NCI-H2081 treated with DMSO at 0.1 percent for 48 hours (cell line): ENCODE measurements at places on chromosomes 16 and 17.
A peak's percentile ranks its signal among the peaks of the same experiment; 100 is the strongest.

DNA sequence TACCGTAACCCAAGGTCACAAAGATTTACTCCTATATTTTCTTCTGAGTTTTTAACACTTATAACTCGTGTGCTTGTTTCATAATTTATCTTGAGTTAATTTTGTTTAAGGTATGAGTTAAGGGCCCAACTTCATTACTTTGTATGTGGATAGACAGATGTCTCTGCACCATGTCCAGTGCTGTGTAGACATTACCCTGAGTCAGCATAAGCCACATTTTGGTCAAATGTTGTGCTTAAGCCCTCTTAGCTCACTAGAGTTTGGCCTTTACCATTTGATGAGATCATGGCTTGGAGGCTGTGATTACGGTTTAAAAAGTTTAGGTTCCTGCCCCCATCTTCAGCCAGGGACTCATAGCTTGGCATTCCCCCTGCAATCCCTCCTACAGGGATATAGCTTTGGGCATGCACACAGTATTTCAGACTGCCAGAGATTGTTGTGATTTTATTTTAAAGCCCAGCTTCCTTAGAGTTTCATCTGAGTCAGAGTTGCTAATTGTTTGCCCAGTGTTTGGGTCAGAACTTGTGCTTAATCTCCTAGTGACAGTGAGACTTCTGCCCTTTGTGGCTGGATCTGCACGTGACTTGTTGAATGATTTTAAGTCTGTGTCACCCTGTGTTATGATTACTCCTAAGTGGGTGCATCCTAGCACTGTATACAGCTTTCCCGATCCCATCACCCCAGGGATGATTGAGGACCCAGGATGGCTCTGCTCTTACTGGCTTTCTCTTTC lies 393.1 kb downstream of the CNTNAP4 start:
- no peak for DNase-seq

- no peak for DNase-seq
These were observed 20.4 kb downstream of the NFE2L1 start for GRCh38 chr17:48068491-48068961.

GRCh38 chr16:72159801-72160200 lies 12.2 kb downstream of the PMFBP1 start:
- no peak for DNase-seq

DNA sequence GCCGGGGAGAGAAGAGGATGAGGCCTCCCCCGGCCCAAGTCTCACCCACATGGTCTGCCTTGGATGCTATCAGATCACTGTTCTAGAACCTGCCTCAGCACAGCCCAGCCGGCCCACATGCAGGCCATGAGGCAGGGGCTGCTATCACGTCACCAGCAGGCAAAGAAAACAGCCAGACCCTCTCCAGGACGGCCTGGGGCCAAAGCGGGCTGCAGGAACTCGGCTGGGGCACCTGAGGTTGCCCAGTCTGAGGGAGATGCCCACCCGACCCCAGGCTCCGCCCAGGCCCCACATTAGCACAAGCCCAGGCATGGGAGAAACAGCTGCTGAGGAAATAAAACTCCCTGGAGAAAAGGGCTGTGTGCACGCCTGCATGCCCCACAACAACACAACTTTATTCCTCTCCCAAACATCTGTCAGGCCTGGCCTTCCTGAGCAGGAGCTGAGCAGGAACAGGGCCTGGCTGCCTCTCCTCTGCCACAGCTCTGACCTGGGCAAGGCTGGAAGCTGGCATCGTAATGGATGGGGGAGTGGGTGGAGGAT lies 6.7 kb upstream of the SMIM5 start:
- DNase-seq, result no peak

DNA sequence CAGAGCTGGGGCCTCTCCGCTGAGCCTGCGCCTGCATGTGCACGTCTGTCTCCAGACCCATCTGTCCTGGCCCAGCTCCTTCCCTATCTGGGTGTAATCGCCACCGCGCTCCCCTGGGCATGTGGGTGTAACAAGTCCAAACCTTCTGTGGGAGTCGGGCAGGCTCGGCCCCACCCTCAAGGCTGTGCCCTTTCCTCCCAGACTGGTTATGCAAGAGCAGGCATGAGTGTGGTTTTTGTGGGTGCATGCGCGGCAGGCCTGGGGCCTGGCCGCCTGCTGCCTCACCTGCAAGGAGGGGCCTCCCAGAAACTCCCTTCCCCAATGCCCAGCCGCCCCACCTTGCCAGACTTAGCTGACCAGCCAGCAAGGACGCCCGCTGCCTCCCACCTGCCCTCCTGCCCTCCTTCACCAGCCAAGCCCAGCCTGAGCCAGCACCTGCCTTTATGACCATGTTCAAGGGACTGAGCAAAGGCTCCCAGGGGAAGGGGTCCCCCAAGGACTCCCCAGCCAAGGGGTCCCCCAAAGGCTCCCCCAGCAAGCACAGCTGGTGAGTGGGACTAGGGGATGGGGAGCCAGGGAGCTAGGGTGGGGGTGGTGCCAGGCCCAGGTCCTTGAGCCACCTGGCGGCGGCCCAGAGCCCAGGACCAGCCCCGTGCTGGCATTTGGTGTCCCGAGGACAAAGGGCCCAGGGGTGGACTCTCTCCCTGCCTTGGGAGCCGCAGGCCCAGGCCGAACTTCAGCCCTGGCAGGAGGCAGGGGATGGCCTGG lies at the start of gene EVPLL:
Gene EVPLL, plus strand, starts transcription at position 342 of the 768 bp plus-strand sequence. CDS start 3,160 bp downstream, outside the sequence.
- DNase-seq, result no peak

- DNase-seq, result no peak
These were observed 82.1 kb upstream of the GNAO1 start for GRCh38 chr16:56109205-56109604.

- DNase-seq, result peak; percentile 46
These were observed 4.9 kb downstream of the CDK3 start for GRCh38 chr17:76005263-76006149.

DNA sequence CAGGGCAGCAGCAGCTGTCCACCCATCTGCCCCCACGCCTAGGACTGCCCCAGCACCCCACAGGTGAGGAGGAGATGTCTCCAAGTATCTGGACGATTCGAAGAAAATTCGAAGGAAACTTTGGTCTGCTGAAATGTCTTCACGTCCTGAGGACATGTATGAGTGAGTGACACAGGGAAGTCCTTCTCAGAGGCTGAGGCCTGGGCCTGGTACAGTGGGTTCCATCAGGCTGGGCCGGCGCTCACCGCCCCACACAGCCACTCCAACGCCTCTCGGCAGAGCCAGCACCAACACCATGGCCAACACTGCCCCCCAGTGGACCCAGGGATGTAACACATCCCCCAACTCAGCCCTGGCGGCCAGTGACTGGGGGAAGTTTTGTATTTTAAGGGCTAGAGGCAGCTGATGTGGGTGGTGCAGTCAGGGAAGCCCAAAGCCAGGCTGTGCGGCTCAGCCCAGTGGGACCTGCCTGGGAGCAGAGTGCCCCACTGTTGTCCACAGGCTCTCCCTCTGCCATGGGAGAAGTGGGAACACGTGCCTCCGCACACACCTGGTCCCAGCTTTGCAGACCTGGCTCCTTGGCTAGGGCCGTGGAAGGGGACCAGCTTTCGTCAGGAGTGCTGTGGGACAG lies 55.8 kb upstream of the FASN start:
- no peak for DNase-seq

DNA sequence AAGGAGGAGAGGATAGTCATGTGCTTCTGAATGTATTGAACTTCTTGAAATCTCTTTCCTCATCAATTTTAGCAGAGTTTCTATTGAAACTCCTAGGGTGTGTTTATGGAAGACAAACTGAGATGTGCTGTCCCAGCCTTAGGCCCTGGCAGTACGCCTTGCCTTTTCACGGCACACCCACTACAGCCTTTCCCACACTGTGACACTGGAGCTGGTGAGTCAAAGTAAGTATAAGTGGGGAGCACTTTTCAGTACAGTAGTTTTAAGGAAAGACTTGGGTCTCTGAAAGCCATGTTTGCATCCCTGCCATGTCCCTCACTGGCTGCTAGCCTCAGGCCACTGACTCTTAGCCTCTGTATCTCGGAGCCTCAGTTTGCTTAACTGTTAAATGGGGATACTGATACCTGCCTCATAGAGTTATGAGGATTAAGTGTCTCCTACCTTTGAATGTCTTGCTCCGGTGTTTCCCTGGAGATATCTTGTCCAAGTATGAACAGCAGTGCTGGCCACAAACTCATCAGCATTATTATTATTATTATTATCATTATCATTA lies 144.7 kb upstream of the CRHR1 start:
- no peak for DNase-seq

- DNase-seq, result no peak
These were observed 37.4 kb downstream of the USP22 start for GRCh38 chr17:21005367-21005766.

GRCh38 chr17:35942588-35943186 lies 826 bp downstream of the LYZL6 start:
- no peak for DNase-seq

GRCh38 chr16:8182761-8183160 lies 407.6 kb downstream of the TMEM114 start:
- DNase-seq, result no peak

DNA sequence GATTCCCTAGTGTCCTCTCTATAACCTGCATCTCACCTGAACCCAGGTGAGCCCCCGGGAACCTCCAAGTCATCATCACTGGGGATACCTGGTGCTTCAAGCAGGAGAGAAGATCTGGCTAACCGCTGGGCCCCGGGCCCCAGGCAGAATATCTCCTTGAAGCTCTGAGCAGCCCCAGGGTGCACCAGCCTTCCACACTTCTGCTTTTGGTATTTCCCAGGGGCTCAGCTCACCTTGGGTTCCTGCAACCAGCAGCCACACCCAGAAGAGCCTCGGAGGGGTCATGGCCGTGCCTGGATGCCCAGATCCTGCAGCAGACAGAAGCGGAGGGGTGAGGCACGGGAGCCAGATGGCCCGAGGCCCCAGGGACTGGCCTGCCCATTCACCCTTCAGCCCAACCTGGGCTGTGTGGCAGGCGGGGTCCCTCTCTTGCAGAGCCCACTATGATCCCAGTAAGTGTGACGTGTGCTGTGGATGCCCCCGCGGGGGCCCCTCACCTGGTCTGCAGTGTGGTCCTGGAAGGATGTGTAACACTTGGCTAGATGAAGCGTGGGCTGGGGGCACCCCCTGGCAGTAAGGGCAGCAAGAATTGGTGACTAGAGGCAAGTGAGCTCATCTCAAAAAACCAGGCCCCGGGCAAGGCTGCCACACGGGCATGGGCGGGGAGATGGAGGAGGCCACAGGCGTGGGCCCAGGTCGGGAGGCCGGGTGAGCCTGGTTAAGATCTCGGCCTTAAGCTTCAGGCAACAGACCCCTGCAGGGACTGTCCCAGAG lies 2.6 kb downstream of the LGALS3BP start:
- DNase-seq, result no peak

- DNase-seq, result no peak
These were observed 484.9 kb downstream of the WWOX start for GRCh38 chr16:78584213-78584860.

- no peak for DNase-seq
These were observed 1.5 kb downstream of the ESRP2 start for GRCh38 chr16:68234188-68235107.

GRCh38 chr17:1555651-1556471 lies 6.7 kb downstream of the PITPNA start:
- no peak for DNase-seq

- no peak for DNase-seq
These were observed 21.9 kb downstream of the KCNJ2 start for GRCh38 chr17:70190959-70191805.

GRCh38 chr17:16974569-16975276 lies 2.8 kb upstream of the TNFRSF13B start:
- DNase-seq, result no peak

GRCh38 chr16:47713225-47713595 lies 252.1 kb downstream of the PHKB start:
- no peak for DNase-seq

GRCh38 chr17:76888661-76889060 lies 20.5 kb downstream of the MGAT5B start:
- no peak for DNase-seq

DNA sequence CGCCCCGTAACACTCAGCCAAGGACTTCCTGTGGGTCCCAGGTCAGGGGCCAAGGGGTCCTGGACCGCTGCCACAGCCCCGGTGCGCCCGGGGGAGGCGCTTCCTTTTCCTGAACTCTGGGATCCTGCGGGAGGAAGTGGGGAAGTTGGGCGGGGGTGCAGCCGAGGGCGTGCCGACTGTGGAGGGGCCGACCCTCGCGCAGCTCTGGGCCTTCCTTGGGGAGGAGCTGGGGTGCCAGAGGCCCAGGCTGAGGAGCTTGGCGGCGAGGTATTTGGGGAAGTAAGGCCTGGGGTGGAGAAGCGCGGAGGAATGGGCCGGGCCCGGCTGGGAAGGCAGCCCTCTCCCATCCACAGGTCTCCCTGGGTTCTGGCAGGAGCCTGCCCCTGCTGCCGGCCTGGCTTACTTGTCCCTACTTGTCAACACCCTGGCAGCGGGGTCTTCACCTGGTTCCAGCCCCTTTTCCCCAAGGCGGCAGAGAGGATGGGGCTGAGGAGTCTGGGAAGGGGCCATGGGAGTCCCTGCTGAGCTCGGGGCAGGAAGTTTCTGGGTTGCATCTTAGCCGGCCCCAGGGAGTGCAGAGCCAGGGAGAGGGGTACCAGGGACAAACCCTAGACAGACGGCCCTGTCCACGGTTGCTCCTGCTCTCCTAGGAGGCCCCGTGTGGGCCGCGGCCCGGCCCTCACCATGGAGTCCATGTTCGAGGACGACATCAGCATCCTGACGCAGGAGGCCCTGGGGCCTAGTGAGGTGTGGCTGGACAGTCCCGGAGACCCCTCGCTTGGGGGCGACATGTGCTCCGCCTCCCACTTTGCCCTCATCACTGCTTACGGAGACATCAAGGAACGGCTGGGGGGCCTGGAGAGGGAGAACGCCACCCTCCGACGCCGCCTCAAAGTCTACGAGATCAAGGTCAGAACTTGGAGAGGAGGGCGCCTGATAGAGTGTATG lies 1.7 kb downstream of the TBKBP1 start:
- DNase-seq, result no peak

DNA sequence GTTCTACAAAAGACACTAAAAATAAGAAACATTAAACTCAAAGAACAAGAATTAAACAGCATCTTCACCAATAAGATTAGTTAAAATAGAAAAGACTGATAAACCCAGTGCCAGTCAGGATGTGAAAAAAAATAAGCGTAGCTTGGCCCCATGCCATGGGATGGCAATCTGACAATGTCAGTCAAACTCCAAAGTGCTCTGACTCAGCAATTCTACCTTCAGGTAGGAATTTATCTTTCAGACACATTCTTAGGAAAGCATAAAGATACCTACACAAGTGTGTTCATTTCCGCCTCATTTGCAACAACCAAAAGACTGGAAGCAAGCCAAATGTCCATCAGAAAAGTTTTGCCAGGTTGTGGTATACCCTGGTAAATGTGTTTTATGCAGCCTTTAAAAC lies 9.1 kb upstream of the MPO start:
- DNase-seq, result no peak

- DNase-seq, result no peak
These were observed 12.1 kb downstream of the CYB561 start for GRCh38 chr17:63433746-63434591.

DNA sequence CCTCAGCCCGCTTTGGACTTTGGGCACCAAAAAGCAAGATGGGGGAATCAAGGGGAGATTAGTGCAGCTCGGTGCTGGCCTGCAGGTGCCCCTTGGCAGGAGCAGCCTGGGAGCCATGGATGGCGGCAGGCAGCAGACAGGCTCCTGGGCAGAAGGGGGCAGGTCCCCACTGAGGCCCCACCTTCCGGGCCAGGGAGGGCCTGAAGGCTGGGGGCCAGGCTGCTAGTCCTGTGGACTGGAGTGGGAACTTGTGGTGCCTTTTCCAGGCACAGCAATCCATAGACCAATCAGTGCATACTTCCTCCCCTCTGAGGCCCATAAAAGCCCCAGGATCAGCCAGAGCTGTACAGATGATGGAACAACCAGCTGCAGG lies 64.0 kb downstream of the USP32 start:
- DNase-seq, result no peak
